ENCODE measurements at places on chromosomes 5 and 9.

DNA sequence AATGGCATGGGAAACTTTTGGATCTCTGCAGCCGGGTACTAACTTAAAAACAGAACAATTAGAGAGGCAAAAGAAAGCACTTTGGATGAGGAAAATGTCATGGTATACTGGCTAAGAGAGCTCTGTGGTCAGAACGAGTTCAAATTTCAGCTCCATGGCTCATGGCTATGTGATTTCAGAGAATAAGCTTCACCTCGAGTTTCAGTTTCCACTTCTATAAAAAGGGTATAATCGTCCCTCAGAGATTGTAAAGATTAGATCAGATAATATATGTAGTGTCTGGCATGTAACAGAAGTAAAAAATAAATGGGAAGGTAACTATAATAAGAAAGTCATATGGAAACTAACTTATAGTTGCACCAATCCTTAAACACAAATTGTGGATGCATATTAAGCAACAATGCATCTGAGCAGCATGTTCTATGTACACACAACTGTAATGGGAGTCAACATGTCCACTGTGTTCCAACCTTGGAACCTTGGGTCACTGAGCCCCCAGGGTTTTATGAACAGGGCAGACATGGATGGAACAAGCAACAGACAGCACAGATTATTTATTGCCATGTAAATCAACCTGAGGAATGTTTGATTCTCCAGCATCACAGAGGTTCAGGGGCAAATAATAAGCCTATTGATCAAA lies 145.4 kb downstream of the MAPKAP1 start:
- DNase-seq, result no peak

DNA sequence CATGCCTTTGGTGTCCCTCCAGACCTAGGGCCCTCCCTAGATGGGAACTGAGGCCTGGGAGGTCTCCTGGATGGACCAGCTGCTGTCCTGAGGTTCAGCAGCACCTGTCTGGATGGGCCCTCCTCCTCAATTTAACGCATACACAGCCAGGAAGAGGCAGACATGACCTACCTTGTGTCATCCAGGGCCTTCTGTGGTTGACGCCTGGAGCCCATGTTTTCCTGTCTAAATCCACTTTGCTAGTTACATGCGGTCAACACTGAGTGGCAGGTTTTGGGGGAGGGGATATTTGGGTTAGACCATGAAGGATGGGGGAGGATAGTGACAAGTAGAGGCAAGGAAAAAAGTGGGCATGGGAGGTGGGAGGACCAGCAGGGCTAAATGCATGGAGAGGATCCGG lies 3.1 kb upstream of the STC2 start:
- no peak for DNase-seq

DNA sequence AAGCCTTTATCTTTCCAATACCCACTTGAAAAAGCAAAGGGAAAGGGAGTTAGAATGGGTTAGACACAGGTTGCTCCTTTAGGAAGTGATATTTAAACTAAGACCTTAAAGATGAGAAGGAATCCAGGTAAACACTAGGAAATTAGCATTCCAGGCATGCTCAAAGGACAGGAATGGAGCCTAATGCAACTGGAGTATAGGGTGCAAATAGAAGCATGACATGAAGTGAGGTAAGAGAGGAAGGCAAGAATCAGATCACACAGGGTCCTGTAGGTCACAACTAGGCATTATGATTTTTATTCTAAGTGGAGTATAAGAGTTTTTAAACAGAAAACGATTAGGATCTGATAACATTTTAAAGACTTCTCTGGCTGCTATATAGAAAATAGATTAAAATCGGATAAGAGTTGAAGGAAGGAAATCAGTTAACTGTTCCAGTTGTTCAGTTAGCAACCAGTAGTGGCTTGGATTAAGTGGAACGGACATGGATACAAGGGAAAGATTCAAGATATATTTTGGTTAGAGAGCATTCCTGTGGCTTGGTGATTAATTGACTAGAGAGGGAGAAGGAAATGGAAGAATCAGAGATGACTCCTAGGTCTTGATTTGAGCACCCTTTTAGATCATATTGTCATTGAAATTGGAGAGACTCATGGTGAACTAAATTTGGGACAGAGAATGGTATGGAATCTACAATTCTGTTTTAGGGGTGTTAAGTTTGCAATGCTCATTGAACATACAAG lies 95.9 kb downstream of the FBXO4 start:
- DNase-seq, result no peak

GRCh38 chr5:150599917-150600511 lies 40.4 kb upstream of the SYNPO start:
- peak; percentile 88 for DNase-seq

- no peak for DNase-seq
Measured at GRCh38 chr5:176912115-176912514, 13.0 kb upstream of the HK3 start.

- DNase-seq, result no peak
Measured at GRCh38 chr5:173691931-173692330, 75.5 kb upstream of the BOD1 start.

GRCh38 chr9:36140086-36141084 lies 3.9 kb downstream of the GLIPR2 start:
- DNase-seq, result no peak

GRCh38 chr9:76583256-76583655 lies 124.3 kb downstream of the GCNT1 start:
- DNase-seq, result no peak

- DNase-seq, result no peak
Measured at GRCh38 chr5:158637039-158637438, 462.7 kb downstream of the EBF1 start.

- DNase-seq, result no peak
Measured at GRCh38 chr9:4615251-4615650, 46.8 kb upstream of the PLPP6 start.

DNA sequence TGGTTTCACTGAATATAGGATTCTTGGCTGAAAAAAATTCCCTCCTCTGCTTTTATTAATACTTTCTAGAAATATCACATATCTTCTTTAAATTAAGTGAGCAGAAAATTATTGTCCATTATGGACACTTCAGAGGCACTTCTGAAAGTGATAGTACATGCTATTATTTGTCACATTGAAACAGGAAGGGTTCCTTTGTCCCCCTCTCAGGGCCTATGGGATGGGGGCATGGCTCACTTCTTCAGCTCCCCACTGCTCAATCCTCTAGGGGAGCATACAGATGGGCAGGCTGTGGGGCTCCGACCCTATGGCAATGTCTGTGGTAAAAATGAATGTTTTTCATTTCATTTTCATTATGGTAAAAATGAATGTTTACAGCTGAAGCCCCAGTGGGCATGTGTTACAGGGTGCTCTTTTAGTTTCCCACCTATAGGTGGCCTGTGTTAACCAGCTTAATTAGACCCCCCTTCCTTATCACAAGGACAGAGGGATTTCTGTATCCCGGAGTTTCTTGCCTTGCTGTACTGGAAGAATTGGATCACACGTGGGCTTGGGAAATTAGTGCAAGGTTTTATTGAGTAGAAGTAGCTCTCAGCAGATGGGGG lies 1225.2 kb downstream of the PTPRD start:
- DNase-seq, result no peak

GRCh38 chr5:181114844-181115778 lies 15.9 kb downstream of the OR2V1 start:
- no peak for DNase-seq

DNA sequence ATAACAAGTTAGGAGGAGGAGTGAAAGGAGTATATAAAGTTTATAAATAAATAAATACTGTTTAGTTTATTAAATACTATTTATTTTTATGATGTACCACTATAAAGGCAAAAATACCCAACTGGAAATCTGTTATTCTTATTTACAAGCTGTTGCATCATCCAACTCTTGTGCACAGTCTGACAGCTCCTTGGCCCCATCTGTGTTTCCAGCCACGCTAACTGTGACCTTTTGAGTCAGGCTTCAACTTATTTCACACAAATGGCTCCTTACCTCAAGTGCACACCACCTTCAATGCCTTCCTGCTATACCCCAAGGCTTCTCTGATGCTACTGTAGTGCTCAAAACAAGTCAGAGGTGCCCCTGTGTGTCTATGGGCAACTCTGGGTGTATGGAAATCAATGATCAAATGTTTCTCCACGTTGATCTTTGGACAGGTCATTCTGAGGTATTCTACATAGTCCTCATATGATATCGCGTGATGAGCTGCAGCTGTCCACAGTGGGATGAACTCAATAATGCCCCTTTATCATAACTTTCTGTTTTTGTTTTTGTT lies 303.2 kb upstream of the GRAMD2B start:
- DNase-seq, result no peak

DNA sequence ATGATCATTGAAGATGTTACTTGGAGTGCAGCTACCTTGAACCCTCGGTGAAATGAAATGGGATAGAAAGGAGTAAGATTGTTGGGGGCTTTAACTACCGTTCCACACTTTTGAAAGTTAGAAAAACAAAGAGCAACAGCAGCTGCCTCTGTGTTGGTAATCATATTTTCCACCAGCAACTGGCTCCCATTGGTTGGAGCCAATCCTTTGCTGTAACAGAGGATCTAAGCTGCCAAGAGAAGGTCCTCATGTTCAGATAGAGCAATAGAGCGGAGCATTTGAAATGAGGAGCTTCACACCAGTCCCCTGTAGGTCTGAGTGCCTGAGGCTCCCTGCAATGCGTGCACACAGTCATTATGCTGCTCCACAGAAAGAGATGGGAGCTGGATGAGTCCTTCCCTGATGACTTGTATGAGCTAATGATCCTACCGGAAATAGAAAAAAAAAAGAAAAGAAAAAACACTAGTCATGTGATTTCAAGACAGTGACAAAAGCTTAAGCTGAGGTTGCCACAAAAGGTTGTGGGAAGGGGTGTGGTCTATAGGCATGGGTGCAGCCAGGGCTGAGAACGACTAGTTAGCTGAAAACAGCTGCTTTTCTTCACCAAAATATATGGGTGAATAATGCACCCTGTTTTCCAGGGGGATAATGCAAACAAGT lies 300.7 kb downstream of the MLLT3 start:
- DNase-seq, result peak; percentile 28

- no peak for DNase-seq
Measured at GRCh38 chr5:131394128-131394527, 130.3 kb downstream of the CDC42SE2 start.

- peak; percentile 21 for DNase-seq
Measured at GRCh38 chr5:122311961-122312590, at the start of gene SNCAIP. Gene SNCAIP, plus strand, starts transcription at chr5:122312237. Its CDS starts 78,898 bp downstream, at chr5:122391135.

- no peak for DNase-seq
Measured at GRCh38 chr9:136328622-136329041, 1.3 kb downstream of the GPSM1 start.

GRCh38 chr9:28678097-28678496 lies 1104.8 kb upstream of the C9orf72 start:
- DNase-seq, result peak; percentile 0

DNA sequence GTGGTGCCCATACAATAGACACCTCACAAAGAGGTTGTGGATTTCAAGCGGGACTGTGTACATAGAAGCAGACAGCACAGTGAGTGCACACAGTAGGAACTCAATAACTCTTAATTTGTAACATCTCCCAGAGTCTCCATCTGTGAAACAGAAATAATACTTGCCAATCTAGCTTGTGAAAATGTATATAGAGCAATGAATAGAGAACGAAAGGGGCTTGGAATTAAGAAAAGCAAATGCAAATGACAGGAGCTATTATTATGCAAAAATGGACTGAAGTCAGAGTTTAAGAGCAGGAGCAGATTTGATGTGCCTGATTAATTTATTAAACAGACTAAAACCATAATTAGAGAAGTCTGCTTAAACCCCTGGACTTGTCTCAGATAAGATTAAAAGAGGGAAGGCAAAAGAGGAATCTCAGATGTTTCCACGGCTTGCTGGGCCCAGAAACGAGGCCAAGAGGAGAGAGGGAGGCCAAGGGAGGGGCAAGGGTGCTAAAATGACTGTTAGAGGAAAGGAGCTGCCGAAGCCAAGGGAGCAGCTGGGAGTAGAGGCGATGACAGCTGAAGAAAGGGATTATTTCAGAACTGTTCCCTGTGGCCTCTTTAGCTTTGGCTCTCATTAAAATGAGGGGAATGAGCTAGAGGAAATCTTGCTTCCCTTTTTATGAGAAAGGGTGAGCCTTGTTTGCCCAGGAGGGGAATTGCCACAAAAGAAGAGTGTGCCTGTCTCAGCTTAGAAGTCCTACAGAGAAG lies 72.1 kb downstream of the FEM1C start:
- DNase-seq, result no peak

- DNase-seq, result no peak
Measured at GRCh38 chr5:142046191-142046590, 33.4 kb upstream of the GNPDA1 start.

GRCh38 chr5:2523180-2523579 lies 228.3 kb downstream of the IRX2 start:
- no peak for DNase-seq

- no peak for DNase-seq
Measured at GRCh38 chr9:89291741-89292140, 19.3 kb upstream of the CKS2 start.

DNA sequence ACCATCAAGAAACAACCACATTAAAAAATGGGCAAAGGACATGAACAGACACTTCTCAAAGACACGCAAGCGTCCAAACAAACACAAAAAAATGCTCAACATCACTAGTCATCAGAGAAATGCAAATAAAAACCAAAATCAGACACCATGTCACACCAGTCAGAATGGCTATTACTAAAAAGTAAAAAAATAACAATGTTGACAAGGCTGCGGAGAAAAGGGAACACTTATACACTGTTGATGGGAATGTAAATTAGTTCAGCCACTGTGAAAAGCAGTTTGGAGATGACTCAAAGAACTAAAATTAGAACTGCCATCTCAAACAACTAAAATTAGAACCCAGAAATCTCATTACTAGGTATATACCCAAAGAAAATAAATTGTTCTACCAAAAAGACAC lies 80.4 kb downstream of the CAAP1 start:
- DNase-seq, result no peak

GRCh38 chr9:92654481-92655301 lies 15.2 kb downstream of the IPPK start:
- no peak for DNase-seq
